ENCODE measurements at places on chromosomes 5 and 9.

DNA sequence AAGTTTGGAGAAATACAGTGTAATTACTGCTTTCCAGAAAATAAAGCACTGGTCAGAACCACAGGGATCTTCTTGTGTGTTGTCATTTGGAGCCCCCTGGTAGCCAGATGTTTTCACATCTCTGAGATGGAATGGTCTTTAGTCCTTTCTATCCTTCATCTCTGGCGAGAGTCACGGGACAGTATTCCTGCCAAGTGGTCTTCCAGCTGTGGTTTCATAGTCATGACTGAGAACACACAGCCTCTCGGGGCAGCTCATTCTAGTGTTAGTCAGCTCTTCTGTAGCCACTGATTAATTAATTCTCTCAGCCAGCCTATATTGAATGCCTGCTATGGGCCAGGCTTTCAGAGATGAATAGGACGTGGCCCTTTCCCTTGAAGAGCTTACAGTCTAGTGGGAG, 34.1 kb downstream of the HMGXB3 start:
- no peak for DNase-seq

GRCh38 chr5:25701936-25702335, 1057.2 kb upstream of the CDH10 start:
- no peak for DNase-seq

GRCh38 chr5:122516432-122516743, 204.4 kb downstream of the SNCAIP start:
- DNase-seq = no peak

GRCh38 chr9:12853051-12853450, 78.2 kb downstream of the LURAP1L start:
- no peak for DNase-seq

DNA sequence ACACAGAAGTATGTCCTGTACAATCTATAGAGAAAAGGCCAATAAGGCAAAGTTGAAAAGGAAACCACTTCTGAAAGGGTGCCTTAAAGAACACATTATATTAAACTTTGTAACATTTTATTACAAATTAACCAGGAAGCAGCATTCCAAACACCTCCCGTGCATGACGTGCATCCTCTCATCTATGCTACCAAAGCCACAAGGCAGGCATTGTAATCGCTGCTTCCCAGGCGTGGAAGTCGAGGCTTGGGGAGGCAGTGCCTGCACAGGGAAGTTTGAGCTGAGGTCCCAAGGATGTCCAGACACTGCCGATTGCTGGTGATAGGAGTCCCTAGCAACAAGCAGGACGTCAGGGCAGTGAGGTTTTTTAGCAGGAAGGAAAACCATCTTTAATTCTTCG, 44.3 kb upstream of the BARHL1 start:
- no peak for DNase-seq

- DNase-seq = no peak
Observed at GRCh38 chr5:42944989-42945388, 95.1 kb downstream of the ANXA2R start.

GRCh38 chr9:88237479-88237961, 99.2 kb upstream of the SPATA31C2 start:
- no peak for DNase-seq

DNA sequence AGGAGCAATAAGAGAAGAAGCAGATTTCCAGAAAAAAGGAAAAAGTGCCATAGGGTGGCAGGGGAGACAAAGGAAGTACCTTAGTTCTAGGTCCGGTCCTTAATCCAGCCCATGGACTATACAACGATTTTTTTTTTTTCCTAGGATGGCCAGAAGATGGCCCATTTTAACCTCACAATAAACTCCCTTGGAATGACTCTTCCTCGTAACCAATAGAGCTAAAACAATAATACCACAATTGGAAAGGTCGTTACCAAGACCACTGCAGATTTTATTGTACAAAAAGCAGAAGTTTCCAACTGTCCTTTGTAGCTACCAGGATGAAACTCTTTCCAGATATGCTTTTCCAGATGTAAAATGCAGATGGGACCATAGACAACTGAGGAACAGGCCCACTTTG, 34.4 kb upstream of the SSBP2 start:
- DNase-seq = no peak

GRCh38 chr9:123318202-123318601, 37.8 kb upstream of the CRB2 start:
- DNase-seq = no peak

GRCh38 chr5:161409471-161409870, 137.1 kb downstream of the GABRB2 start:
- no peak for DNase-seq

DNA sequence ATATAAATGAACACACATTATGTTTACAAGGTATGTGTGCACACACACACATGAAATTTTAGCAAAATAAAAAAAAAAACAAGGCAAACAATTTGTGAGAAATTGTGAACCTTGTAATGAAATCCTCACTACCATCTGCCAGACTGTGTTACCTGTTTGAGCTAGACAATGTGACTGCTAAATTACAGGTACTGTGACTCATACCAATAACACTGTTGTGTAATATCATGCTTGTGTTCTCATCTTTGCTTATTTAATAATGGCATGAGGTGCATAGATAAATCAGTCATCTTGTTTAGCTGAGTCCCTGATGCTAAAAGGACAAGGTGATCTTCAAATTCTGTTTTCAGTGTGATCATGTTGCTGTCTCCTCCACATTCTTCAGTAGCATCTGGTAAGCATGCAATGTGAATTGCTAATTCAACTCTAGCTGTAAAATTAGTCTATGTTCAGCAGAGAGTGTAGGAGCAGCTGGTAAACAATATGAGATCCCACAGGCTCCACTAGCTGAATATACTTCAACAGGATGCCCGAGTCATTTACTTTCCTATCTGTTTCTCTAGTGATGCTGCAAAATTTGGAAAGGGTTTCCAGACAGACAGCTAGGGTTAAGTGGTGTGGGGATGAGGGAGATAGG, 966.3 kb upstream of the C9orf72 start:
- no peak for DNase-seq

DNA sequence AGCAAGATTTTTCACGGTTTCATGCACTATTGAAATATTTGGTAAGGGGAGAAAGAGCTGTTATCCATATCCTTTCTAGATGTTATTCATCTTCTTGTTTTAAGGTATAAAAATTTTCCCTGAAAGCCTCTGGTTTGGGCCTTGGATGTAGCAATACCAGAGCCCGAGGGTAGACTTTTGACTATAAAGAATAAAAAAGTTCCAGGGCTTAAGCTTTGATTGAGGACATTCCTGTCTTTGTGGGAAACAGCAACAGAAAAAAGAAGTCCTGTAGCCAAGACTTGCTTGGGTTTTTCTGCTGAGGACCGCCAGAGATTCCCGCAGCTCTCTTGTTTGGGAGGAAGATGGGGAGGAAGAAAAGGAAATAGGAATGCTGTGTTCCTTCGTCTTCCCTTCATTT, 440.0 kb upstream of the WWC1 start:
- no peak for DNase-seq

DNA sequence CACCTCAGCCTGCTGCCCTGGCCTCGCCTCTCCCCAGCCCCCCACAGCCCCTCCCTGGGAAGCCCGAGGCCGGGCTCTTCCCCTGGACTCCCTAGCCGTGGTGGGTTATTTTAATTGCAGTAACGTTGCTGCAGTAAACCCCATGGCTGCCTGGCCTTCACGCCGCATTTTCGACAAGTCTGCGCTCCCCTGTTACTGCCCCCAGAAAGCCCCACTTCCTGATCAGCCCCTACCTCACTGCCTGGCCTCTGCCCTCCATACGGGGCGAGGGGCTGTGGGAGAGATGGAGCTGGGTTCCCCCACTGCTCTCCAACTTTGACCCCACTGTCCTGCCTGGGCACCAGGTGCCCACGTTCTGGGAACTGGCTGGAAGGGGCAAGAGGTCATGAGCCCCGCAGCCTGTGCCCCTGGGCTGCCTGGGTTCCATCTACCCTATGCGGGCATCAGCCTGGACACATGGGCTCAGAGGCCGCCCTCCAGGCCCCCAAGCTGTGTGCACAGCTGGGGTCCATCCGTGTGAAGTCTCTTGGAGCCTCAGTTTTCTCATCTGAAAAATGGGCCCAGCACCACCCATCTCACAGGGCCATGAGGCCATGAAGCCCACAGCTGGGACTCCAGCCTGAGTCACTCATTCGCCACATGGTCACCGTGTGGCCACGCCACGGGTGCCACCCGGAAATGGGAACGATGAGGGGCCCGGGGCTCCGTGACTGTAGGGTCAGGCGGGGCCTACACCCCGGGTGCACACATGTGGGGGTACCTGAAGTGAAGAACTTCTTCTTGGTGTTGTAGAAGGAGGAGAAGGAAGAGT, 11.5 kb downstream of the EGFL7 start:
- no peak for DNase-seq

- no peak for DNase-seq
Observed at GRCh38 chr5:174446988-174447387, 277.4 kb upstream of the MSX2 start.

DNA sequence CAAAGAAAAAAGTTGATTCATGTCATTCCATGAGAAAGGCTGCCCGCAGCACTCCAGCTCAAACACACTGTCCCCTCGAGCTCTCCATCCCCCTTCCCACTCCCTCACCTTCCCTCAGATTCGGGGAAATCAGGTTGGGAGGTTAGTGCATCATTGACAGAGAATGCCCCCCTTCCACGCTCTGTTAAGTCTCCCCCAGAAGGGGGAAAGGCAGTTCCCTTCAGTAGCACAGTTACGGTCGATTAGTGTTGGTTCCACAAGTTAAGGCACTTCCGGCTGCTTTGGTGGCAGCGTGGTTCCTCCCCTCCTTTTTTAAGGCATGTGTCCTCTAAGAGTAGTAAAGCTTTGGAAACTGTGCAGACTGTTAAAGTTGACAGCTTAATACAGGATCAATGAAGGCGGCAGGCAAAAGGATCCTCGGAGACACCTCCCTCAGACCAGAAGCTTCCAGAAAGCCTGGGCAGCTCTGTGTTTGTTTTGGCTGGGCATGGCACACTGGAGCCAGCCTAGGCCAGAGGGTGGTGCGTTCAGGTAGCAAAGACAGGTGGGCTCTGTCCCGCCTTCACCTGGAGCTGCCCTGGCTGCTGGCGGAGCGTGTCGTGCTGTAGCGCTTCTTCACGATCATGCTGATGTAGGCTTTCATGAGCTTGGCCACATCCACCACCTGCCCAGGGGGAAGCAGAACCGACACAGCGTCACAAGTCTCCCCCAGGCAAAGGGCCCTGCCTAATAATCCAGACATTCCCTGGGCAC, 49.5 kb upstream of the RETREG1 start:
- no peak for DNase-seq

GRCh38 chr5:9192266-9192665, 353.6 kb downstream of the SEMA5A start:
- DNase-seq = no peak

DNA sequence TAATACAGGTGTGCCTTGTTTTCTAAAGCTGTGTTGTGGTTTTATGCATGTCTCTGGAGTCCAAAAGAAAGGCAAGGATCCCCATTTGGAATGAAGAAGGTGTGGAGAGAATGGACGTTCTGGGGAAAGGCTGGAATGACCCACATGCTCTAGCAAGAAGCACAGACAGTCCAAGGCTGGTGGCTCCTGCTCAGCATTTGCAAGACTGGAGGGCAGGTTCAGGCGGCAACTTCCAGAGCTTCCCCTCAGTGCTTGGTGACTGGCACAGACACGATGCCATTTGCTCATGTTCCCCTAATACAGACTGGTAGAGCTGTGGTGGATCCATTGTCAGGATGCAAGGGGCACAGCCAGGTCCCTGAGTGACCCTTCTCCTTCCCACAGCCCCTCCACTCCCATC, 8.2 kb downstream of the SLC22A4 start:
- DNase-seq = no peak

GRCh38 chr5:67435032-67435431, 238.4 kb upstream of the CD180 start:
- no peak for DNase-seq

GRCh38 chr9:93954434-93955061, 607 bp downstream of the BARX1 start:
- DNase-seq = no peak

- DNase-seq = no peak
Observed at GRCh38 chr5:146208916-146209522, 5.6 kb downstream of the RBM27 start.

DNA sequence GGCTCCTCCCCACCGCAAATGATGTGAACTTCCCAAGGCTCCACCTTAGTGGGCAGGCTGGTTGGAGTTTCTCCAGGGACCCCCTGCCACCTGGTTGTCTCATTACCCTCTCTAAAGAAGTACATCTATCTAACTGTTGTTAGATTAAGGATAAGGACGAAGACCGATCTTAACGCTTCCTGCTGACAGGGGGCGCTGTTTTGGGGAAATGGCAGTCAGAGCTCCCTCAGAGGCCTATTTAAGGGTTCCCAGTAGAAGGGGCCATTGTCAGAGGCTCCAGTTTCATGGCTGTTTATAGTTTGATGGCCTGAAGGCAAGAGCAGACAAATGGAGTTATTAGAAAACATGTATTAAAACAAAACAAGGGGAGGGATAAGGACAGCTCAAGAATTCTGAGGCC, 100.1 kb downstream of the SPEF2 start:
- no peak for DNase-seq

DNA sequence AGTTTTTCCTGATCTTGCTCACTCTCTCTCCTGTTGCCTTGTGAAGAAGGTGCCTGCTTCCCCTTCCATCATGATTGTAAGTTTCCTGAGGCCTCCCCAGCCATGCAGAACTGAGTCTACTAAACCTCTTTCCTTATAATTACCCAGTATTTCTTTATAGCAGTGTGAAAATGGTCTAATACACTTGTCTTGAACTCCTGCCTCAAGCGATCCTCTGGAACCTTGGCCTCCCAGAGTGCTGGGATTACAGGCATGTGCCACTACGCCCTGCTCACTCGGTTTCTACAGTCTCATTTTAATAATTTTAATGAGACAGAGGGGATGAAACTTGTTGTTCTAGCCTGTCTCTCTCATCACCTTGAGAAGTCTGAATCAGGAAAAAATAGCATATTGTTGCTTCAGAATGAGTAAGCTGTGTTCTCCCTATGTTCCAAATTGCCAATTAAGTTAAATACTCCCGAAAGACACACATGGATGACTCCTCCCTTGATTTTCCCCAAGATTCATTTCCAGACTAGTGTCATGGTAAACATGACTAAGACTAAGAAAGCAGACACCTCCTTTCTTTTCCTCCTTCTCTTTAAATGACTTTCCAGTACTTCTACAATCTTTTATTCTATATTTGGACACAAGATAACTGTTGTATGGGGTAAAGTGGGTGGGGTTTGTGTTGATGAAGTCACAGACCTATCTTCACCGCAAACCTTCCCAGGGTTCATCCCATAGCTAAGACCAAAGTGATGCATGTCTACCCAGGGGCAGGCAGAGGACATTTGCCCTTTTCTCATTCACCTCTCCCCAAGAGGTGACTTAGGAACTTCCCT, 7.8 kb upstream of the DNAJC18 start:
- DNase-seq = no peak

GRCh38 chr5:158297002-158297527, 438.1 kb upstream of the CLINT1 start:
- DNase-seq = no peak

All from lower lobe of right lung (tissue), 2 donors.